Transverse colon (tissue), 4 donors: ENCODE measurements at places on chromosomes 4 and X.

- no peak for DNase-seq
Measured at GRCh38 chr4:184434021-184434420, 40.3 kb downstream of the IRF2 start.

DNA sequence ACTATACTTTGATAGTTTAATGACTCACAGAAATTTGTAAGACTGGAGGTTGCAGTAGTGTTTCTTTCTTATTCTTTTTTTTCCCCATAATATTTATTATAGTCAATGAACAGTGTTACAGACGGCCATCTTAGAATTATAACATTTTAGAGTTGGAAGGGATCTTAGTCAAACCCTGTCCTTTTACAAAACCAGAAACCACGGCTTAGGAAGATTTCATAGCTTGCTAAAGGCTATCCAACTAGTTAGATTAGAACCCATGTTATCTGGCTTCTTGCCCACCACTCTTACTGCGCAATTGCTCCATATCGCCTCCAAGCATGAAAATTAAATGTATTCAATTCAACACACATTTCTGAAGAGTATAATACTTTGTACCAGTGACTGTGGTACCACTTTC lies 1.1 kb downstream of the XIAP start:
- DNase-seq = no peak

GRCh38 chr4:15349531-15349935 lies 78.3 kb upstream of the C1QTNF7 start:
- DNase-seq = no peak

GRCh38 chr4:683982-684622 lies 4.8 kb downstream of the SLC49A3 start:
- peak; percentile 80 for DNase-seq
